ENCODE measurements at places on chromosomes 1 and 21.

- no peak for DNase-seq
These were observed 380.9 kb upstream of the PRMT6 start for GRCh38 chr1:106675558-106675957.

GRCh38 chr1:179917601-179918429, 35.7 kb downstream of the TOR1AIP1 start:
- DNase-seq = no peak

DNA sequence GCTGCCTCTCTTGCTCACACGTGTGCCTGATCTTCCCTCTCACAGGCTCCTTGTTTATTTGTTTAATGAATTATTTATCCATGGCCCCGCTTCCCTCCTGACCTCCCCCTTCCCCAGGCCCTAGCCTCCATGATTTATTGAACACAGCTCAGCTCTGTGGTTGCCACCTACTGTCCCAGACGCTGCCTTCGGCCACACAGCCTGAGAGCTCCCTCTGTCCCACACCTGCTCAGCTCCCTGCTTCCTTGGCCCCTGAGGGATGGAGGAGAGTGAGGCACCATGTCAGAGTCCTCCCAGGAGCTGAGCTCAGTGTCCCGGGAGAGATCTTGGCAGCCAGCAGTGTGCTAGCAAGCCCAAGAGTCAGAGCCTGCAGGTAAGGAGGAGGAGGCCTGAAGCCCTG, 3.1 kb upstream of the EFNA3 start:
- DNase-seq = no peak

DNA sequence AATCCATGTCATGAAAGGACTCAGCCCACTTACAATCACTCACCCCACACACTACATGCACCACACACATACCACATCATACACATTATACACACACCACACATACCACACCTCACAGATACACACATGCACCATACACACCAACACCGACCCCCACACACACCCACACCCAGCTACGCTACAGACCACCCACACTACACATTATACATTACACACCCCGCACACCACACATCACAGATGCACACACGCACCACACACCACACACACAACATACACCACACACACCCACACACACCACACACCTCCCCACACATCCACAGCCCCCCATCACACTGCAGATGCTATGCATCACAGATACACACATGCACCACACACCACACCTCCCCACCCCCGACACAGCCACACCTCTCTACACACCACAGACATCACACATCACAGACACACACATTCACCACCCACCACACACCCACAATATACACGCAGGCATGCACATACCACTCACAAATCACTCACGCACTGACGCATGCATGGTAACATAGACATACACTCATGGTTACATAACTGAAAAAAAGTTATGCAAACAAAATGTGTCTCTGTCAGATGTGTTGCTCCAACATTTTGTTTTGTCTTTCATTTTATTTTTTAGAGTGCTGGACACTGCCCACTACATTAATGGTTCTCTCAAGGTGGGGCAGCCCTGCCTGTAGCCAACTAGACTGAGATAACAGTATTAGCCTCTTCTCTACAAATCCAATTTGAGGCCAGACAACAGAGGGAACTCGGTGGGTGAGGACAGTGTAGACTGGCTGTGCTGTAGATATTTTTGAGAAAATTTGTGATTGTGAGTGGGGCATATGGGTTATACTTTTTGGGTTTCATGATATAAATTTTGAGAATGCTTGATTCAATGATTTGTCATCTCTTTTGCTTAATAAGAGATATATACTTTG, 15.2 kb upstream of the PGBD2 start:
- DNase-seq = no peak

GRCh38 chr1:164660412-164660772, 101.4 kb downstream of the PBX1 start:
- no peak for DNase-seq

- DNase-seq = no peak
These were observed 39.9 kb downstream of the TTC39A start for GRCh38 chr1:51290489-51290847.

- no peak for DNase-seq
These were observed 658.6 kb upstream of the CAMK1G start for GRCh38 chr1:208924928-208925327.

DNA sequence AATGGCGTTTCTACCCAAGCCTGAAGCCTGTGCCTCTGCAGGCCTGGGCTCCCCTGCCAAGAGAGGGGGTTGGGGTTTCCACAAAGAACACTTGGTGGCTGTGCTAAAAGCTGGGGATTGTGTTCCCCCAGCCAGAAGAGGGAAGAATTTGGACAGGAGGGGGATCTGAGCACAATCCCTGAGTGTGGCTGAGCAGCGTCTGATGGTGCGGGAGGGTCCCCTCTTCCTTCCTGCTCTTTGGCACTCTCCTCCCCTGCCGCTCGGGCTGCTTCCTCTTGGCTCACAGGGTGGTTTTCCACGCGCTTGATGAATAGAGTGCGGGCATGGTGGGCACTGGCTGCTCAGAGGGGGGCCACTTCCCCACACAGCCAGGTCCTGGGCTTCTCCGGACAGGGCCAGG, 3.7 kb downstream of the GPR37L1 start:
- DNase-seq = no peak

GRCh38 chr1:241724741-241725356, 72.8 kb downstream of the WDR64 start:
- no peak for DNase-seq

GRCh38 chr1:227622739-227623475, 59.6 kb downstream of the ZNF678 start:
- DNase-seq = no peak

GRCh38 chr1:21621051-21621450, 48.1 kb downstream of the RAP1GAP start:
- DNase-seq = no peak

DNA sequence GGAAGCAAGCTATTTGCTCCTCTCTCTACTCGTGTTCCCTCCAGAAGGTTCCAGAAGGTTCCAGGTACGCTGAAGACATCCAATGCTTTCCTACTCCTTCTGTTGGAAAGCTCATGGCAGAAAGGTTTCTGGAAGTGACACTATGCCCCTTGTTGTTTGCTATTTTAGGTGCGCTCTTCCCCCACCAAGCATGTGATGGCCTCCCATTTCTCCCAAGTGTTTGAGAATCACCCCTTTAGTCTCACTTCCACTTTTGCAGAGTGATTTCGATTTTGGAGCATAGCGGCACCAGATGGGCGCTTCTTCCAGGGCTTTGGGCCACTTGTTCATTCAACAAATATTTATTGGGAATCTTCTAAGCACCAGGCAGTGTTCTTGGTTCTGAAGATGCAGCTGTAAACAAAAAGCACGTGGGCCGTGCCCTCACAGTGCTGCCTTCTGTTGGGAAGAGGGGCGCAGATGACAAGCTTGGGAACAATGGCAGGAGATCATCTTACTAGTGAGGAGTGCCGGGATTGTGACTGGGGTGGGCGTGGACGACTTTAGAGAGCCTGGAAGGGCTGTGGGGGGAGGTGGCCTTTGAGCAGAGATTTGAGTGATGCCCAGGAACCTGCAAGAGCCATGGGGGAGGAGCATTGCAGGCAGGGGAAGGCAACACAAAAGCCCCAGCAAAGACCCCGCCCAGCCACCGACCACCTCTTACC, 43.0 kb upstream of the TARDBP start:
- no peak for DNase-seq

- DNase-seq = no peak
These were observed 7.1 kb upstream of the DIPK1A start for GRCh38 chr1:92968138-92969032.

DNA sequence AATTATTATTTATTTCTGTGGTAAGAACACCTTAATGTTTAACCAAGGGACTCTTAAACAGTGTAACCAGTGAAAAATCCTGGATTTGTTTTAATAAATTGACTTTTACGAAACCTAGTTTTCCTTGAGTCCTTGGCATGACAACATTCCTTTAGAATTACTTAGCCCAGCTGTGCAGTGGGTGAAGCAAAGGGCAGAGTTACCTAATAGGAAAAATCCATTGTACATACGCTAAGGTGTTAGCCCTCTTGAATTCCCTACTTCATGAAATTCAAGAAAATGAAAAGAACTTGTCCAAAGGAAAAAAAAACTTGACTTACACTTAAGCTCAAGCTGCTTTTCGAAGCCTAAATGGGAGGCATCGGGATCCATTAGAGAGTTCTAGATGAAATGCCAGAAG, 852.0 kb upstream of the ADAMTS5 start:
- no peak for DNase-seq

DNA sequence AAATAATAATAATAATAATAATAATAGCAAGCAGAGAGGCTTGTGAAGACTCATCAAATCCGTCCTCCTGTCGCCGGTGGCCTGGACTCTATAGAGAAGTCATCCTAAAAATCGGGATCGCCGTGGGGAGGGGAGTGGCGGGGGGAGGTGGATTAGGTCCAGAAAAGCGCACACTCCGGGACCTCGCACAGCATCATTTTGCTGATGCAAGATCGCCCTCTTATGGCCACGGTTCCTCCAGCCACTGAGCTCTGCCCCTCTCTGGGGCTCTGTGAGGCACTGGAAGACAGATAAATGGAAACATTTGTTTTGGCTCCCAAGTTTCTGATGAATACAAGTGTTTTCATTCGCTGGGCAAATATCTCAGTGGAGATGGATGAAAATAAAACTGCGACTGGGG, 612.0 kb downstream of the MATN1 start:
- DNase-seq = peak; percentile 35

- no peak for DNase-seq
These were observed 21.1 kb downstream of the LRRC38 start for GRCh38 chr1:13492711-13493110.

DNA sequence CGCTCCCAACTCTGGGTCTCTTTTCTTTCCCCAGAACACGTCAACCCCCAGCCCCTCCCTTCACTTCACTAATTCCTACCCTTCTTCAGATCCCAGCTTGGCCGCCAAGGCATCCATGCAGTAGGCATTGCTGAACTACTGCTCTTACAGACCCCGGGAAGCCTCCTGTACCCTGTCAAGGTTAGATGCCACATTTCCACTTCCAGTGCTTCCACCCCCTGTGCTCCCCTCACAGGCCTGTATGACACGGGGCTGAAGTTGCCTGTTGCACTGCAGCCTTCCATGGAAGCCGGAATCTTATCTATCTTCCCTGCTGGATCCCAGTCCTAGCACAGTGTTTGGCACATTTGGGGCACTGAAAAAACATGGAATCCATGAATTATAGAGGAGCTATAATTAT, 99.0 kb upstream of the SOD1 start:
- no peak for DNase-seq

DNA sequence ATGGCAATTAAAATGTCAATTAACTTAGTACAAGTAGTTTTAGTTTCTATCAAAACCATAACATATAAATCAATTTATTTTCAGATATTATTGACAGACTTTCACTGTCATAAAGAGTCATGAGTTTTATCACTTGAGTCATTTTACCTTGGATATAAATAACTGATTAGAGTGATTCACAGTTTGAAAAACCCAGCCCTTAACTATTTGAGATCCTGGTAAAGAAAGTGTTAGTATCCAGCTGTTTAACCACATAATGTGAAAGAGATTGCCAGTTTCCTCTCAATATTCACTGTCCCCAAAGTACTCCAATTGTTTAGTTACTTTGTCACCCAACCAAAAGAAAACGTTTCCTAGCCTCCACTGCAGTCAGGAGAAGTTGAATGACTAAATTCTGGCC, 91.3 kb downstream of the UCHL5 start:
- DNase-seq = no peak

DNA sequence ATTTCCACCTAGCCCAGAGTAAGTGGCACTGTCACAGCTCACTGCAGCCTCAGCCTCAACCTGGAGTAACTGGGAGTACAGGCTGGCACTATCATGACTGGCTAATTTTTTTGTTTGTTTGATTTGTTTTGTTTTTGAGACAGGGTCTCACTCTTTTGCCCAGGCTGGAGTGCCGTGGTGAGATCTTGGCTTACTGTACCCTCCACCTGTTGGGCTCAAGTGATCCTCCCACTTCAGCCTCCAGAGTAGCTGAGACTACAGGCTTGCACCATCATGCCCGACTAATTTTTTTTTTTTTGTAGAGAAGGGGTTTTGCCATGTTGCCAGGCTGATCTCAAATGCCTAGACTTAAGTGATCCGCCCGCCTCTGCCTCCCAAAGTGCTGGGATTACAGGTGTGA, 2.5 kb downstream of the UCK2 start:
- DNase-seq = no peak

- DNase-seq = no peak
These were observed 16.5 kb downstream of the NES start for GRCh38 chr1:156660752-156661112.

GRCh38 chr1:74010206-74010605, 187.8 kb downstream of the LRRIQ3 start:
- DNase-seq = no peak

DNA sequence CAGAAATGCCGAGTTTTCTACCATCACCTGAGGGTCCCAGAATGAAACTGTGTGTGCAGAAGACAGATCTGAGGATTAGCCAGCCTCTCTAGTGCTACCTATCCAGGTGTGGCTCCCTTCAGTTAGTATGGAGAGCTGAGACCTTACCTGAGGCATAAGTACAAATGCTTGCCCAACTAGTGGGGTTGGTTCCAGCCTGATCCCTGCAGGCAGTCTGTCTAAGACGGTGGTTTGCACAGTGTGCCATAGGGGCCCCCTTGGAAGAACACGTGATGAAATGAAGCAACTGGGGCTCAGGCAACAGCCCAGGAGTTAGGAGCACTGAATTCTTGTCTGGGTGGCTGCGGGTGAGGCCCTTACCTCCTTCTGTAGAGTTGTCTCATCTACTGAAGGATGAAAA, 15.6 kb downstream of the S100A7A start:
- DNase-seq = no peak

GRCh38 chr1:154306151-154306550, 14.7 kb upstream of the AQP10 start:
- DNase-seq = no peak

Data from GM10248 (cell line).